Large intestine (tissue), 12 donors: ENCODE measurements at places on chromosomes 13 and 19. TPM values are rescaled to one million over a fixed set of nuclear protein-coding genes. Genes with fewer than 3 reads are reported as not detected.
A peak's percentile ranks its signal among the peaks of the same experiment; 100 is the strongest.

DNA sequence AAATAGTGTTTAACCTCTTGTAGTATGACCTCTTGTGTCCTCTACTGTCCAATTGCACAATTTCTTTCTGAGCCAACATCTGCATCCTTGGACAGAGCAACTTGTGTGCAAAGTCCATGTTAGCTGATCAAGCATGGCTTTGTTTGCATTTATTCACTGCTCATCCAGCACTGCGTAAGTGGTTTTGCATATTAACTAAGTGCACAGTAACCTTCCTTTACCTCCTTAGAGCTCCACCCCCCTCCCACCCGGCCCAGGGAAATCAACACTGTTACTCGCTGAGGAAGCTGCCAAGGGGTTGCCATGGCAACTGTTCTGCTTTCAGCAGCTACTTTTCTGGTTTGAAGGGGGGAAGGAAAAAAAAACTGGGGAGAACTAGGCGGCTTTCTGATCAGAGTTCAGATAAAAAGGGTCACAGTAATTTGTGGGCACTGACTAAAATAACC lies 153.5 kb upstream of the KLF12 start:
- peak; percentile 80 for DNase-seq

- no peak for DNase-seq
These were observed 17.4 kb downstream of the PIP5K1C start for GRCh38 chr19:3682741-3683404.

The PNKP gene
- polyA plus RNA-seq: 61.2 TPM

The WDR62 gene
- 2.6 TPM for polyA plus RNA-seq

GRCh38 chr13:112722433-112723263 lies 32.8 kb downstream of the ATP11A start:
- DNase-seq: peak; percentile 88

The FUT1 gene
- polyA plus RNA-seq: 1.3 TPM
